ENCODE measurements at places on chromosomes 16 and 17. TPM values are rescaled to one million over a fixed set of nuclear protein-coding genes. Genes with fewer than 3 reads are reported as not detected.

GRCh38 chr16:11004973-11005610 is 60.7 kb downstream of the CLEC16A start:
- DNase-seq: no peak

DNA sequence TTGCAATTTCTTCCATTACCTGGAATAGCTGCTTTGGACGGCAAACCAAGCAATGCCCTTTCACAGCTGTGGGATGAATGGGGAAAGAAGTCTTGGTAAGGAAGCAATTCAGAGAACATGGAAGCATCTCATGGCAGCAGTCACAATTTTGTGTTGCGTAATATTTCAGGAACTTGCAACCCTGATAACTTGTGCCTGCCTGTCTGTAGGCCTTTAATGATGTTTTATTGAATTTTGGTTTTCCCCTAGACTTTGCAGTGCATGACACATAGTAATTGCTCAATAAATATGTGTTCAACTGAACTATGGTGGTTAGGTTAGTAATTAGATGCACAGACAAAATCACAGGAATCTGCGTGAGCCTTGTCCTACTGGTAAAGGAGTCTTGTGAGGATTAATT is 439.5 kb downstream of the WWOX start:
- DNase-seq: no peak

DNA sequence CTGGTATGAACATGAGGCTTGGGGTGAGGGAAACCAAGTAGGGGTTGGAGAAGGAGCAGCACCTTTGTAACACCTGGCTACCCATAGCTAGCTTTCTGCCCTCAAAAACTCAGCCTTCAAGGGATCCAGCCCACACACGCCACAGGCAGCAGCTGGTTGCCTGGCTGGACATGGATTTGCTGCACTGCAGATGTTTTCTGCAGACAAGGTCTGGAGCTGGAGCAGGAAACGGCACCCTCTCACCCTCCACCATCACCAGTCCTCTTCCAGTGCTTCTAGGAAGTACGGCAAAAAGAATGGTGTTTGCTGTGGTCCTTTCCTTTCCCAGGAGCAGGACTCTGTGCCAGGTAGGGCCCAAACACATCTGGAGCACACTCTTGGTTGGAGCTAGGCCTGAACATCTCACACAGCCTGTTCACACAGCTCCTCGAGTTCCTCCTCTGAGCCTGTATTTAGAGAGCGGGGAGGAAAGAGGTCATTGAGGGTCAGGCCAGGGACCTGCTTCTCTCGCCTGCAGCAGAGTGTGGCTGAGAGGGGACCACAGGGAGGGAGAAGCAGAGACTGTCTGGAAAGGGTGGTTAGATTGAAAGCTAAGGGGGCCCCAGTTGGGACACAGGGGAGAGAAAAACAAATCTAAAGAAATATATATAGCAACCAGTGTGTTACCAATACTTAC is 2.7 kb upstream of the SUPT4H1 start:
- no peak for DNase-seq

DNA sequence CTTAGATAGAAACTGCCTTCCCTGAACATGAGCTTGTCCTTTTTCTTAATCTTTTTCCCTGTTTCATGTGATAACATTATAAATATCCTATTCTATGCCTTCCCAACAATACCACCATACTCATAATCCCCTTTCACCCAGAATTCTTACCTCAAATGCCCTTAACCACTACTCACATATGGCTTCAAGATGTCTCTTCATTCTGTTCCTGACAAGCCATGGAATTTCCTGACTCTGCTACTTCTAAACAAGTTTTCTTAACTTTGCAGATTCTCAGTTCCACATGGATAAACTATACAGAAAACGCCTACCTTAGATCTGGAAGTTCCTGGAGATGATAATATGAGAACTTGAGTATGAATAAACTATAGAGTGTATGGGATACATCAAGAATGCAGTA is 1217.8 kb downstream of the CDH8 start:
- DNase-seq: no peak

DNA sequence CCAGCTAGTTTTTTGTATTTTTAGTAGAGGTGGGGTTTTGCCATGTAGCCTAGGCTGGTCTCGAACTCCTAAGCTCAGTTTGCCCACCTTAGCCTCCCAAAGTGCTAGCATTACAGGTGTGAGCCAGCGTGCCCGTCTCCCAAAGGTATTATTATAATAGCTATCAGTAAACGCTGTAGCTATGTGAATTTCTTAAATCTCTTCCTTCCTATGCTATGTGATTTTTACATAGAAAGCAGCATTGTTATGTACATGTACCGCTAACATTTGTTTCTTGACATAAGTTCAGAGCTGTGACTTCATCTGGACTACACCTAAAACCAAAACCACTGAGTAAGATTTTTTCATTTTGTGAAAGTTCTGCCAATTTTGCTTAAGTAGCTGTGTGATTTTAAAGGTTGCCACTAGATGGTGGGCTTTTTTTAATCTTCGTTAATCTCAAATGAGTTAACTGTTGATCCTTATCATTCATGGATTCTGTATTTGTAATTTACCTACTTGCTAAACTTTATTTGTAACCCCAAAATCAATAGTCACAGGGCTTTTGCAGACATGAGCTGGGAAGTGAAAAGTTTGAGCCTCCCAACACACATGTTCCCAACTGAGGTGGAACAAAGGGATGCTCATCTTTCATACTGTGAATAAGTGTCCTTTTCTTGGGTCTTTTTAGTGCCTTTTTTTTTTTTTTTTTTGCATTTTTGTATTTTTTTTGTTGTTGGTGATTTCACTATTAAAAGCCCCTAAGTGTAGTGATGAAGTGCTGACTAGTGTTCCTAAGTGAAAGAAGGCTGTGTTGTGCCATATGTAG is 21.9 kb downstream of the PRKAR1A start:
- DNase-seq: no peak

- no peak for DNase-seq
Observed at GRCh38 chr16:707062-707538, 1.5 kb upstream of the FBXL16 start.

GRCh38 chr17:80751946-80752581 is 207.4 kb downstream of the RPTOR start:
- no peak for DNase-seq

DNA sequence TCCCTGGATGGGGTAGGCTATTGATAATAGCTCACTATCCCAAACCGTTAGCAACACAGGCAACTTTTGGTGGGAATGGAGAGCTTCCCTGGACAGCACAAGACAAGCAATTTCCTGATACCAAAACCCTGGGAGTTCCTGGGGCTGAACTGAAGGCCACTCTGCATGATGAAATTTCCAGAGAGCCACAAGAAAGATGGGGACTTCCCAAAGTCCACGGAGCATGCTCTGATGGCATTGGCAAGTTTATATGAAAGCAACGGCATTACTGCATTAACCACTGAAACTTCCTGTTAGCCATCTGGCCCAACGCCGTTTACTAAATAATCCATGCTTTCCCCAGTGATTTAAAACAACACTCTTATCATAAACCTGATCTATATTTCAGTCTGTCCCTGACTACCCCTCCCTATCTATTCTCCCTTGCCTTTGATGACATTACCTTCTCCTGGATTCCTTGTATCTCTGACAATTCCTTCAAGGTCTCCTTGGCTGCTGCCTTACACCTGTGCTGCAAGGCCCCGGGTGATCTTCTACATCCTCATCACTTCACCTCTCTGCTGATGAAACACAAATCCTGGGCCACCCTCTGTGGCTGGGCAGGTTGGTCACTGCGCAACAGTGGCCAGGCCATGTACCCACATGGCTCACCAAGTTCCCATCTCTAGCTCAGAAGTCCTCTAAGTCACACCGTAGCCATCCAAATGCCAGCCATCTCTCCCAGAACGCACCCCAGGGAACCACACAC is 108.5 kb upstream of the RCVRN start:
- no peak for DNase-seq

Gene ARL2BP
- 38.4 TPM for total RNA-seq

- DNase-seq: no peak
Observed at GRCh38 chr17:43040655-43041054, 15.6 kb downstream of the RND2 start.

DNA sequence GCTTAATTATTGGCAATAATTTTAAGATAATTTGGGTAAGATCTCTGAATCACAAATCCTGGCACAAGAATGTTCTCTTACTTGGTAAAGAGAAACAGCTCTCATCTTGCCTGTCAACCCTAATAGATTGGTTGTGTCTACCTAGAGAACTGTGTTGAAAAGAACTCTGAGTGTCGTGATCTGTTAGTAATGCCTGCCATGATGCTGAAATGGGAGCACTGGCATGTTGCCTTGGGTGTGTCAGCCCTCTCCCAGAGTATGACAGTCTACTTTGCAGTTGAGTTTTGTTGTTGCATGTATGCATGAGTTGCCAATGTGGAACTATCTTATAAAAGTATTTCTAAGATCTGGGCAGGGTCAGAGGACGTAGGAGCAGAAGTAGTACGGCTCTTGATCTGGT is 221.4 kb downstream of the MAF start:
- no peak for DNase-seq

Gene KRTAP4-4
- total RNA-seq: not detected

Gene GUCY2D
- total RNA-seq: not detected

Gene MYH13
- not detected for total RNA-seq

- no peak for DNase-seq
Observed at GRCh38 chr16:2026461-2027023, at the start of gene NHERF2. TSS of gene NHERF2 (plus strand) at chr16:2026902. CDS start at chr16:2027006, 104 bp downstream.

GRCh38 chr16:78224342-78224741 is 124.9 kb downstream of the WWOX start:
- no peak for DNase-seq

DNA sequence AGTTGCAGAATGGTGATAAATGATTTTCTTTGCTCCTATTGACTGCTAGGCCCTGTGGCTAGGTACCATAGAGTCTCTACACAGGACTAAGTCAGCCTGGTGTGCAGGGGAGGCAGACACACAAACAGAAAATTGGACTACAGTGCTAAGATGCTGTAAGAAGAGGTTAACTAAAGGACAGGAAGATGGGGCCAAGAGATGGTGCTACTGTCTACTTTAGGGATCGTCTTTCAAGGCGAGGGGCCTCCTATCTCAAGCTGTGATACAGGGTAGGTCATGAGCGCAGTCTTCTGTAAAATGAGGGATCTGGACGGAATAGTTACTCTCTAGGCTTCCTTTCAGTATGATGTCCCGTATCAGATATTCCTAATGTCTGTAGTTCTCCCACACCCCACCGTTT is 817 bp downstream of the NME1 start:
- no peak for DNase-seq

DNA sequence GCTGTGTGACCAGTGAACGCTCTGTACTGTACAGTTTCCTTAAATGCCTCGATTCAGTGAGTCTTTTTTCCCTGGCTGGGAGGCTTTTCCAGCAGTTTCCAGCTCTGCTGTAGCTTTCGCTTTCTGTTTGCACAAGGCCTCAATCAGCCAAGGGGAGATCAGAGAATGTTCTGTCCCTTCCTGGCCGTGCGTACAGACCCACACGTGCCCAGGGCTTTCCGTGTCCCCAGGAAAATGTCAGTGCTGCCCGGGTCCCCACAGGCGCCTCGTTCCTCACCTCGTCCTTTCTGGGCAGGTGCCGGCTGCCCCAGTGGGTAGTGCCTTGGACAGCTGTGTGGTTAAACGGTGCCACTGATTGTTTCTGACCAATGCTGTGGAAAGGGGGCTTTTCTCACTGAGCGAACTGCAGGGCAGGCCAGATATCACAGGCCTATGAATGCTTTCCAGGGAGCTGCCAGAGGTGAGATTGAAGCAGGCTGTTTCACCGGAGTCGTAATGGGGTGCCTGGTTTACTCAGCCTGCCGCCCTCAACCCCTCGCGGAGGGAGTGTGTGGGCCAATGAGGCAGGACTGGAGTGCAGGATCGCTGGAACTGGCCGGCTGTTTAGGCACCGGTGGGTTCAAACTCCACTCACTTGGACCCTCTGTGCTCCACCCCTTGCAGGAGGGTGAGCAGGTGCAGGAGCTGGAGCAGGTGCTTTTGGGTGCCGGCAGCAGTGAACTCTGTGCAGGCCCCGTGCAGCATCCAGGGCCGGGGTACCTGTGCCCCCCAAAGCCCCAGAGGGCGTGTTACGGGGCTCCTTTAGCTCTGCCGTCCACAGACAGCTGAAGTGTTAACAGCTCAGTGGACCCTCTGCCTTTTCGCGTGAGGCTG is 44.4 kb downstream of the ZNF778 start:
- no peak for DNase-seq

GRCh38 chr16:56977216-56977615 is 12.1 kb upstream of the NLRC5 start:
- no peak for DNase-seq

- no peak for DNase-seq
Observed at GRCh38 chr16:88758227-88758943, 26.6 kb downstream of the PIEZO1 start.
